SK-MEL-5 (cell line): ENCODE measurements at places on chromosomes 3 and 15. TPM values are rescaled to one million over a fixed set of nuclear protein-coding genes. Genes with fewer than 3 reads are reported as not detected.
A peak's percentile ranks its signal among the peaks of the same experiment; 100 is the strongest.

GRCh38 chr3:156449710-156450574 is 105.0 kb downstream of the SSR3 start:
- peak; percentile 59 for DNase-seq

The ANKRD34C gene
- not detected in 2 replicates for total RNA-seq

The RTP1 gene
- not detected in 2 replicates for total RNA-seq

GRCh38 chr3:55585856-55586255 is 98.8 kb upstream of the WNT5A start:
- DNase-seq: no peak

DNA sequence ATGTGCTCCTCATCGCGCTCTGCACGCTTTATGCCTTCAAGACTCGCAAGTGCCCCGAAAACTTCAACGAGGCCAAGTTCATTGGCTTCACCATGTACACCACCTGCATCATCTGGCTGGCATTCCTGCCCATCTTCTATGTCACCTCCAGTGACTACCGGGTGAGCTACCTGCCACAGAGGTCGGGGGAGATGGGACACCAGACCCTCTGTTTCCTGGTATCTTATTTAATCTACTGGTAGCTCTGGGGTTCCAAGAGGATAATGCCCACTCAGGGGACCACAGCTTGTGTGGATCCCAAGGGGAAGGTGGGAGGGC is 9.1 kb downstream of the GRM2 start:
- DNase-seq: no peak

The PDZRN3 gene
- 4.0 and 5.2 TPM in 2 replicates for total RNA-seq

The NOP10 gene
- 388 and 392 TPM in 2 replicates for total RNA-seq

DNA sequence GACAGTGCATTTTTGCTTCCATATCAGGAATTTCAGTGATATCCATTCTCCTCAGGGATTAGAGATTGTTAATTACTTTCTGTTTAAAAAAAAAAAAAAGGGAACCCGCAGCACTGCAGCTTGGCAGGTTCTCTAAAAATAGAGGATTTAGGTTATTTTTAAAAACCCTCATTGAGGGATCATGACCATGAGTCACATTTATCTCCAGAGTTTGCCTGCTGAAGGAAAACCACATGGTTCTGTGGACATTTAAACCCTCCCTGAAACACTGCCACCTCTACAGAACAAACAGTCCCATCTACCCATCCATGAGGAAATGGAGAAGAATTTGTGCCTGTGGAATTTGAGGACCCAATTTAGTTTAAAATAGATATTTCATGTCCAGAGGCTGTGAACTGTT is 66.2 kb upstream of the UBE2E1 start:
- peak; percentile 62 for DNase-seq

- no peak for DNase-seq
Measured at GRCh38 chr3:42495393-42495792, 7.0 kb upstream of the VIPR1 start.

- no peak for DNase-seq
Measured at GRCh38 chr3:32709346-32709745, 24.4 kb downstream of the CNOT10 start.

DNA sequence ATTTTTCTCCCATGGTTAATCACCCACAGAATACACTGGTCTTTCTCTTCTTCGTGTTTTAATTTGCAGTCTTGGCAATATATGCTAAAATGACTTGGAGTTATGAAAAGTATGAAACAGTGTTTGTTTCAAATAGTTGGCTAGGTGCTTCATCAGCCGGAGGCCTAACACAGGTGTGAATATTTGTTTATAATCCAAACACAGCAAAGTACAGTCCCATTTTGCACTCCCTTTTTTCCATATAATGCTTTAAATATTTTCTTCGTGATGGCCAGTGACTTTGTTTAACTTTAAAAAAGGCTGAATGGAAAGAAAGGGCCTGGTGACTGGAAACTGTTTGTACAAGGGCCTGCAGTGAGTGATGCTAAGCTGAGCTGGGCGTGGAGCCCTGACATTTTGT is 219.7 kb upstream of the LRIG1 start:
- no peak for DNase-seq

The TRH gene
- not detected in 2 replicates for total RNA-seq

DNA sequence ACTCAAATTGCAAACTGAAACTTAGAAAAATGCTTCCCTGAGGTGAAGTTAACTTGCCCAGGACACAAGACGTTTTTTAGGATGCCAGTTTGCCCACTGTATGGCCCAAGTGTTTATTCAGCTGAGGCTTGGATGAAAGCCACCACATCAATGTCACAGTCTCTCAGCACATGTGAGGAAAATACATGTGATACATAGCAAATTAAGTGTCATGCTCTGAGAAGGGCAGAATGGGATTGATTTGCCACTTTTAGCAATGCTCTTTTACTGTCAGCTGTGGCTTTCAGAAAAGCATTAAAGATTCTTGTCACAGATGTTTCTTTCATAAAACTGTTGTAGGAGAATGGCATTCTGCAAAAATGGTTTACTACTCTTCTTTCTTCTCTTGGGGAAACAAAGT is 165.5 kb downstream of the ZIC1 start:
- peak; percentile 31 for DNase-seq

The SEMA3G gene
- total RNA-seq: 0.40 and 0.43 TPM in 2 replicates
